ENCODE measurements at places on chromosomes 7 and 10.

GRCh38 chr7:69464035-69464434 lies 134.2 kb upstream of the AUTS2 start:
- no peaks in the 10 kb centered on the region for H3K36me3 ChIP-seq
- H3K4me3 ChIP-seq: no peak overlapping the region
- H3K4me1 ChIP-seq: no peaks in the 10 kb centered on the region
- no peak for DNase-seq
- no peaks in the 10 kb centered on the region for H3K27me3 ChIP-seq

GRCh38 chr7:47313564-47313963 lies 268.3 kb downstream of the TNS3 start:
- peak overlapping the region; percentile 77 for H3K27ac ChIP-seq
- no peaks in the 10 kb centered on the region for H3K36me3 ChIP-seq
- no peaks in the 10 kb centered on the region for H3K27me3 ChIP-seq
- H3K4me1 ChIP-seq: peaks cover 26% of the 10 kb centered on the region
- H3K4me3 ChIP-seq: no peak overlapping the region

- DNase-seq: no peak
- no peaks in the 10 kb centered on the region for H3K27me3 ChIP-seq
- no peak overlapping the region for H3K4me3 ChIP-seq
- H3K36me3 ChIP-seq: no peaks in the 10 kb centered on the region
Observed at GRCh38 chr10:67015225-67015624, 89.4 kb downstream of the LRRTM3 start.

- peaks cover 18% of the 10 kb centered on the region for H3K4me1 ChIP-seq
- no peak overlapping the region for H3K4me3 ChIP-seq
- H3K27me3 ChIP-seq: no peaks in the 10 kb centered on the region
- H3K27ac ChIP-seq: no peak overlapping the region
- DNase-seq: no peak
Observed at GRCh38 chr10:103481974-103482531, 3.0 kb upstream of the CALHM3 start.

DNA sequence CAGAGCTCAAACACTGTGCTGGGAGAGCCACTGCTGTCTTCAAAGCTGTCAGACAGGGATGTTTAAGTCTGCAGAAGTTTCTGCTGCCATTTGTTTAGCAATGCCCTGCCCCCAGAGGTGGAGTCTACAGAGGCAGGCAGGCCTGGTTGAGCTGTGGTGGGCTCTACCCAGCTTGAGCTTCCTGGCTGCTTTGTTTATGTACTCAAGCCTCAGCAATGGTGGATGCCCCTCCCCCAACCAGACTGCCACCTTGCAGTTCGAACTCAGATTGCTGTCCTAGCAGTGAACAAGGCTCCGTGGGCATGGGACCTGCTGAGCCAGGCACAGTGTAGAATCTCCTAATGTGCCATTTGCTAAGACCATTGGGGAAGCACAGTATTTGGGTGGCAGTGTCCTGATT lies 4.6 kb upstream of the CYP2C19 start:
- H3K27ac ChIP-seq: no peak overlapping the region
- no peak for DNase-seq
- no peaks in the 10 kb centered on the region for H3K4me1 ChIP-seq
- H3K36me3 ChIP-seq: no peaks in the 10 kb centered on the region
- H3K4me3 ChIP-seq: no peak overlapping the region

DNA sequence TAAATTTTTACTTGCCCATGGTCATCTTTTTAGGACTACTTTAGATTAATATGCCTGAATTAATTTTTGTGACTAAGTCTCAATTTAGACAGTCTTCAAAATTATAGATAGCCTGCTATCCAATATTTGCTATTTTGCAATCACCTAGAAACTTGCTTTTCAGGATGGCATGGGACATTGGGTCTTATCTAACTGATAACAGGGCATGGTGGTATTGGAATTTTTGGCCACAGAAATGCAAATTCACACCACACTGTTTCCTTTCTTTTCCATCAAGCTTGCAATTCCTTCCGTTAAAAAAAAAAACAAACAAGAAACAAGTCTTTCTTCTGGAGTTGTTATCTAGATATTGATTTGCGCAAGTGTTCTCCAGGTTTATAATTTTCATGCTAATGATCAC lies 8.8 kb downstream of the ARL5B start:
- no peaks in the 10 kb centered on the region for H3K27me3 ChIP-seq
- no peaks in the 10 kb centered on the region for H3K4me1 ChIP-seq
- H3K4me3 ChIP-seq: no peak overlapping the region

DNA sequence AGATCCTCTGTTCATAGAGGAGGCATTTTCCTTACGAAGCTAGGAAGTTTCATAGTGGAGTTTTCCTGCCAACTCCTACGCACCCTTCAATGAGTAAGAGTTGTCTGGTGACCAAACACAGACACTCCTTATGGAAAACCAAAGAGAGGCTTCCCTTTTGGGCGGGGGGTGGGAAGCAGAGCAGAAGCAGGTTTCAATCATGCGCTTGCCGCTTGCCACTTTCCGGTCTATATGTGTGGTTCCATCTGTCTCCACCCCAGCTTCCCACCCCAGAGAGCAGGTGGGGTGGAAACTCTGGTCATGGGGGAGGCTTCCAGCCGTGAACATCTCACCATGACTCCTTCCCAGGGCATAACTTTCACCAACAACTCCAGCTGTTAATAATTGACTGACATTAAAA lies 68.8 kb upstream of the GRB10 start:
- no peak for DNase-seq
- no peaks in the 10 kb centered on the region for H3K27me3 ChIP-seq
- no peaks in the 10 kb centered on the region for H3K4me1 ChIP-seq
- no peak overlapping the region for H3K4me3 ChIP-seq

DNA sequence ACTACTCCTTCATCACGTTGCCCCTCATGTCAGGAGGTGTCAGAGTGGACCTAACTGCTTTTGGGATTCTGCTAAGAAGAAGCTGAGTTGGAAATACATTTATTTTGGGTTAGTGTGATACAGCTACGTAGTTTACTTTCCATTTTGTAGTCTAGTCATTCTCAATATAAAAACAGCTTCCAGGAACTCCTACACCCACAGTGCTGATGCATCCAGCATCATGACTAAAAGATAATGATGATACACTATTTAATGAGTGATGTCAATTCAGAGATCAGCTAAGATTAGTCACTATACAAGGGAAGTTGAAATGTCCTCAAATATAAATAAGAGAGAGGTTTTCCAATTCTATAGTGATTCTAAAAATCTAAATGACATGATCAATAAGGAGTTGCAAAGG lies 264.2 kb upstream of the SLC26A5 start:
- no peaks in the 10 kb centered on the region for H3K27me3 ChIP-seq
- no peak overlapping the region for H3K27ac ChIP-seq

DNA sequence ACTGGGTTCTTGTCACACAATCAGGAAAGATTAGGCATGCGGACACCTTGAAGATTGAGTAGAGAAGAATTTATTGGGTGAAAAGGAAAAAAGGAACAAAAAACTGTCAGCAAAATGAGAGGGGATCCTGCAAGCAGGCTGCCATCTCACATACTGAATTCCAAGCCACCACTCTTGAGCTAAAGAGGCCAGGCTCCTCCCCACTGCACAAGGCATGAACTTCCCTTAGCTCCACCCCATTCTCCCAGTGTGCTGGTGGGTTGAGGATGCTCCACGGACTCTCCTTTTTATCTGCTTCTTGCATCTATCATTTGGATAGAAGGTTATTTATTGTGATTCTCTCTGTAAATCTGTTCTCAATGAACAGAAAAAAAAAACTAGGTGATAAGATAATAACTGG lies 79.6 kb downstream of the ANKRD7 start:
- DNase-seq: no peak
- no peaks in the 10 kb centered on the region for H3K27me3 ChIP-seq
- no peaks in the 10 kb centered on the region for H3K36me3 ChIP-seq
- H3K27ac ChIP-seq: no peak overlapping the region

GRCh38 chr10:26566525-26567350 lies 128.6 kb downstream of the APBB1IP start:
- no peak overlapping the region for H3K27ac ChIP-seq
- H3K4me1 ChIP-seq: peaks cover 7% of the 10 kb centered on the region
- H3K27me3 ChIP-seq: peaks cover 67% of the 10 kb centered on the region
- H3K4me3 ChIP-seq: peak overlapping the region; percentile 46
- H3K36me3 ChIP-seq: no peaks in the 10 kb centered on the region
- no peak for DNase-seq

DNA sequence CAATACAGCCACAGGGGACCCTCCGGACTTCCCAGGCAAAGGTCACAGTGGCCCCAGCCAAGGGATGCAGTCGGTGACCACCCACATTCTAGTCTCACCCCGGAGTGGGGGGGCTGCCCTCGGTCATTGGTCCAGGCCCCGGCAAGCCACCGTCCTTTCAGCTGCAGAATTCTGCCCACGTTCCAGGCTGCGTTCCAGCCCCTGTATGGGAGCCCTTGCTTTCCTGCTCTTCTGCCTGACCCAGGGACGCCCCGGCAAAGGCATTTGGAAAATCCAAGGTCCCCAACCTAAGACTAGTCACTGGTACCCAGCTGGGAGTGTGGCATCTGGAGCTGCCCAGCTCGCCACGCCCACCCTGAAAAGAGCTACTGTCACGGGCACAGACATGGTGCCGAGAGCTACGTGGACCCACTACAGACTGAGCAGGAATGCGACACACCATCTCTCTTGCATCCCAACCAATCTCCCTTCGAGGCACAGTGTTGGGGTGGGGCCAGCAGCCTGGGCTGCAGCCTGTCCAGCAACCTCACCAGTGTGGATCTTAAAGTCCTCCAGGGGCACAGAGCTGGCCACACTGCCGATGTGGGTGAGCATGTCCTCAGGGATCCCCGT lies 18.6 kb downstream of the OGDHL start:
- H3K27ac ChIP-seq: no peak overlapping the region
- no peaks in the 10 kb centered on the region for H3K4me1 ChIP-seq
- H3K36me3 ChIP-seq: no peaks in the 10 kb centered on the region
- H3K4me3 ChIP-seq: no peak overlapping the region
- no peak for DNase-seq

GRCh38 chr7:2575046-2575732 lies 16.4 kb downstream of the IQCE start:
- H3K4me1 ChIP-seq: no peaks in the 10 kb centered on the region
- no peak for DNase-seq
- no peaks in the 10 kb centered on the region for H3K27me3 ChIP-seq
- H3K36me3 ChIP-seq: no peaks in the 10 kb centered on the region
- H3K4me3 ChIP-seq: no peak overlapping the region

- H3K4me3 ChIP-seq: no peak overlapping the region
- H3K27me3 ChIP-seq: no peaks in the 10 kb centered on the region
- no peaks in the 10 kb centered on the region for H3K4me1 ChIP-seq
Observed at GRCh38 chr10:9786101-9786500, 1231.6 kb upstream of the CELF2 start.

DNA sequence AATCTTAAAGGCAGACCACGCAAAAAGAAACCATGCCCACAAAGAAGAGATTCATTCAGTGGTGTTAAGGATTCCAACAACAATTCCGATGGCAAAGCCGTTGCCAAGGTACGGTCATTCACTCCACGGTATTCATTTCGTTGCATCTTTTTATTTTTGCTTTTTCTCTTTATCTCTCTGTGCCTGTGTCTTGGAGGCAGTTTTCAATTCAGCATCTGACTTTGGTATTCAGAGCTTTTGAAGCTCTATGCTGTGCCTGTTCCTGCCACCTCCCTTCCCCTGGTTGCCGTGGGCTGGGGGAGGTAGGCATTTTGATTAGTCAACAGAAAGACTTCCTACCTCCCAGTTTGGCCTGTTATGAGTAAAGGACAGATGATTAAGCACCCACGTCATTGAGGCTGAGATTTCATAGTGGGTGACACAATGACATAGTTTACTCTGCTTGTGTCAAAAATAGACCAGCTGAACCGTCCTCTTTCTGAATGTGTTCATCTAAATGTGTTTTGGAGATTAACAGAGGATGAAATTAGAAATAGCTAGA lies 149.5 kb downstream of the ARID5B start:
- H3K4me3 ChIP-seq: peak overlapping the region; percentile 65
- H3K27ac ChIP-seq: peak overlapping the region; percentile 89
- peaks cover 73% of the 10 kb centered on the region for H3K4me1 ChIP-seq

- no peaks in the 10 kb centered on the region for H3K36me3 ChIP-seq
- H3K27ac ChIP-seq: no peak overlapping the region
- peaks cover 18% of the 10 kb centered on the region for H3K27me3 ChIP-seq
- no peak for DNase-seq
- no peak overlapping the region for H3K4me3 ChIP-seq
Observed at GRCh38 chr7:50308203-50308531, 3.7 kb downstream of the IKZF1 start.

All from sigmoid colon (tissue), 7 donors.